ENCODE measurements at places on chromosomes 16 and 17.

GRCh38 chr16:62929593-62929992, 893.4 kb upstream of the CDH8 start:
- DNase-seq: no peak

- DNase-seq: no peak
Observed at GRCh38 chr17:57412520-57413096, 156.3 kb downstream of the MSI2 start.

DNA sequence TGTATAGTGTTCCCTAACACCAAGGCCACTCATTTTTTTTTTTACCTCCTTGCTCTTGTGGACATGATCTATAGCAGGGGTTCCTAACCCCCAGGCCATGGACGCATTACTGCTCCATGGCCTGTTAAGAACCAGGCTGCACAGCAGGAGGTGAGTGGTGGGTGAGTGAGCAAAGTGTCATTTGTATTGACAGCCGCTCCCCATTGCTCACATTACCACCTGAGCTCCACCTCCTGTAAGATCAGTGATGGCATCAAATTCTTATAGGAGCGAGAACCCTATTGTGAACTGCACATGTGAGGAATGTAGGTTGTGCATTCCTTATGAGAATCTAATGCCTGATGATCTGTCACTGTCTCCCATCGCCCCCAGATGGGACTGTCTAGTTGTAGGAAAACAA, 342.0 kb downstream of the SOX9 start:
- DNase-seq: no peak

DNA sequence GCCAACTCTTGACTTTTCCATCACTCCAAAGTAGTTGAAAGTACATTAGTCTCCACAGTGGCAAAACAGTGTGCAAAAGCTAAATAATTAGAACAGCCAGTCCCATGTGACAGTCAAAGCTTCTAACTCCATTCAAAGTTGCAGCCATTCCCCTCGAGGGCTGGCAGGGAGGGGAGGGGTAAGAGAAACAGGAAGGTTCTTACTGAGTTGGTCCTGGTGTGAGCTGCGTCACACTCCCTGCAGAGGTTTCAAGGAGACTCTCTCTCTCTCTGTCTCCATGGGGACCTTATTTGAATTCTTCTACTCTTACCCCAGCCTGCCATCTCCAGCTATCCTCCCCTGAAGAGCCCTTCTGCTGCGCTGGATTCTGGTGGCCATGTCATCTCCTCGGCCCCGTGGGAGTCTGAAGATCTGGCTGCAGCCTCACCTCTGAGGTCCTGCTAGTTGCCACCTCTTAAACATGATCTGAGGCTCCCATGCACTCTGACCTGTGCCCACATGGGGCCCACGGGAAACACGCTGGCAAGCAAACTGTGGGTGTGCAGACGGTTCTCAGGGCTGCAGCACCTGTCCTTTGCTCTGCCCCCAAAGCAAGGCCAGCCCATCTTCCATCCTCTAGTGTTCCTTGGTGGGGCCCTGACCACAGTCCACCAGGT, 23.3 kb upstream of the STH start:
- no peak for DNase-seq

DNA sequence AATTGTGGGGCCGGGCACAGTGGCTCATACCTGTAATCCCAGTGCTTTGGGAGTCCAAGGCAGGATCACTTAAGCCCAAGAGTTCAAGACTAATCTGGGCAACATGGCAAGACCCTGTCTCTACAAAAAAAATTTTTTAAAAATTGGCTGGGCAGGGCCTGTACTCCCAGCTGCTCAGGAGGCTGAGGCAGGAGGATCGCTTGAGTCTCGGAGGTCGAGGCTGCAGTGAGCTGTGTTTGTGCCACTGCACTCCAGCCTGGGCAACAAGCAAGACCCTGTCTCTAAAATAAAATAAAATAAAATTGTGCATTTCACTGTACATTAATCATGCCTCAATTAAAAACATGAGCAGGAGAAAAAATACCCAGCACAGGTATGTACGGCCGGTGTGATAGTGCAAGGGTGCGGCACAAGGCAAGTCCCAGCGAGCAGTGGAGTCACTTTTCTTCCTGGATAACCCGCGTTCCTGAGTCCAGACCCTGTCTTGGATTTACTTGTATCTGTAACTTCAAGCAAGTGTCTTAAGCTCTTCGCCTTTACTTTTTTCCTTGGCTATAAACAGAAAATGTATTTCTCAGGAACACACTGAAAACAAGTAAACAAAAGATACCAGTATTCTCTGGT, 11.4 kb downstream of the ZDHHC7 start:
- DNase-seq: no peak

DNA sequence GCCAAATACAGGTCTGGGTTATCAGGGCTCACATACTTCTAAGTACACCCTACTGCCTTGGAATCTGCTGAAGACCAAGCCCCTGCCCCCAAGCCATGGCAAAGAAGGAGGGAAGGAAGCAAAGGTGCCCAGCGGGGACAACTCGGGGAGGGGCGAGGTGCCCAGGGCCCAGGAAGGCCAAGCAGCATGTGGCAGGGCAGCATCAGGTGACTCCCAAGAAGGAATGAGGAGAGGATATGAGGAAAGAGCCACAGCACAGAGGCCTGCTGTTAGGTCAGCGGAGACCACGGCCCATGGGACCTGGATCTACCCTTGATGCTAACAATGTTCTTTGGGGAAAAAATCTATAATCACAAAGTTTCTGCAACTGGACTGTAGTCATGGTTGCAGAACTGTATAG, 142.6 kb upstream of the CRHR1 start:
- DNase-seq: no peak

GRCh38 chr16:10964039-10964890, 19.9 kb downstream of the CLEC16A start:
- peak; percentile 68 for DNase-seq

DNA sequence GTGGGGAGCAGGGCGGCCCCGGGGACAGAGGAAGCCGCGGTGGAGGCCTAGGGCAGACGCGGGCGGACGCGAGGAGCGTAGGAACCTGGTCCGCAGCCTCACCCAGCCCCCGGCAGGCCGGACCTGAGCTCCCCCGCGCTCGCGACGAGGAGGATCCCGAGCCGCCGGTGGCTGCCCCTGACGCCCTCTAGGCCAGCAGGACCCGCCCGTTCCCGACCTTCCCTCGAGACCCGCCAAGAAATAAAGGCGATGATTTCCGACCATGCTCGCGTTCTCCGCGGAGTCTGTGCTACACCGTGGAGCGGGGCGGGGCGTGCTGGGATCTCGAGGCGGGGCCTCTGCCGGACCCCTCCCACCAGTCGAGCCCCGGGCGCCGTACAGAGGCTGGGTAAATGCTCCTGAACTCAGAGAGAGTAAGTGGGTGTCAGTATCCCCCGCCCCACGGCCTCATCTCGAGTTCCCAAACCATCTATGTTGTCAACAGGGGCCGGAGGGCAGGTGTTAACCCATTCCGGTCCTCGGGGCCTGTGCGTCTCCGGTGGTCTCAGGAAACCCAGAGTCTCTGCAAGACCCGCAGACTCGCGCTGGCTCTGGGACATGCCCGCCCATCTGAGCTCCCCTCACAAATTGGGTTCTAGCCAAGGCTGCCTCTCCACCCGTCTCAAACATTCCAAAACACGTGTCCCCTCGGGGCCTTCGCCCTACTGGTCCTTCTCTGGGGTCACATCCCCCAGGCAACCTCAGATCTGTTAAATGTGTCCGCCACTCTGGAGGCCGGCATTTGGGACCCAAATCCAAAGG, 13.7 kb downstream of the SYCE1L start:
- DNase-seq: no peak

GRCh38 chr16:12208341-12209035, 232.0 kb downstream of the SNX29 start:
- DNase-seq: no peak

DNA sequence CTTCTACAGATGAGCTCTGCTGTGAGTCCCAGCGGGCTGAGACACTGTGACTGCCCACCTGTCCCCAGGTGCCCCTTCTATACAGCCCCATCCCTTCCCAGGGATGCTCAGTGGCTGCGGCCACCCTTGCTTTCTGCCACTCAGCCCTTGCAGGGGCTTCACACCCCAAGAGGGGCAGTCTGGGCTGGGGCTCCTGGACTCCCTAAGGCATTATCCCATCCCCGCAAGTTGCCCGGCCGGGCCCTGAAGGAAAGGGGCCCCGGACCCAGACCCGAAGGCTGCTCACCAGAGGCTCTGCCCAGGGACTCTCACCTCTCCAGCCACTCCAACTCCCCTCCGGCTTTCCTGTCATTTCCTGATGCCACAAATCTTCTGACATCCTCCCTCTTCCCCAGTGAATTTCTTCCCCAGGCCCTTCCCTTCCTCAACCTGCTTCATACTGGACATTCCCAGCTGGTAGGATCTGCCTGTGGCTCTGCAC, 88.5 kb upstream of the TOB1 start:
- DNase-seq: no peak

DNA sequence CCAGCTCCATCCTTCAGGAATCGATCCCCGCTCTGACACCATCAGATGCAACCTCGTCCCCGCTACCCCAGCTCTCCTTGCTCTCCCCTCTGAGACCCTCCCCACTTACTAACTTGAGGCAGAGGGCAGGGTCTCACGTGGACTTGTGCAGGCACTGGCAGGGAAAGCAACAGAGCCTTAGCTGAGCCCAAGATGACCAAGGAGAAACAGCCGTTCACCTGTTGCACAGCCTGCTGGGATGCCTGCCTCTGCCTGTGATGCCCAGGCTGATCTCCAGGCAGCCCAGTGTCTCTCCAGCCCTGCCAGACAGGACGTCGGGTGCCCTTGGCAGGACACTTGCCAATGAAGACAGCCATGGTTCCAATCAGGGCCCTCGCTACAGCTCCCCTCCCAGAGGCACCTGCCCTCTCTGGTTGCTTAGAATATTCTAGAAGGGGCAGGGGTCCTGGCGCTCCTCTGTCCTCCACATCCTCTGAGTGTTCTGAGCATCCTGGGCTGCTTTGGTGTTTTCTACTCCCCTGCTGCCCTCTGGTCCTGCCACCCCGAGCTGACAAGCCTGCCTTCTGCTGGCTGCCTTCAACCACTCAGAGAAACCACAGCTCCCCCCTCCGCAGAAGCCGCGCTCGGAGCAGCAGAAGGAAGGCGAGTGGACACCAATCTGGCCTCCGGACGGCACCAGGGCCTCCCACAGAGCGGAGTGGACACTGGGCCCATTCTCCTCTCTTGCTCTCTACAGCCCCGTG, 6.7 kb downstream of the CEP295NL start:
- DNase-seq: no peak

- no peak for DNase-seq
Observed at GRCh38 chr17:32157225-32157624, 14.9 kb downstream of the RHOT1 start.
